Occipital lobe (tissue), 3 donors: ENCODE measurements at places on chromosomes 7 and 10.

DNA sequence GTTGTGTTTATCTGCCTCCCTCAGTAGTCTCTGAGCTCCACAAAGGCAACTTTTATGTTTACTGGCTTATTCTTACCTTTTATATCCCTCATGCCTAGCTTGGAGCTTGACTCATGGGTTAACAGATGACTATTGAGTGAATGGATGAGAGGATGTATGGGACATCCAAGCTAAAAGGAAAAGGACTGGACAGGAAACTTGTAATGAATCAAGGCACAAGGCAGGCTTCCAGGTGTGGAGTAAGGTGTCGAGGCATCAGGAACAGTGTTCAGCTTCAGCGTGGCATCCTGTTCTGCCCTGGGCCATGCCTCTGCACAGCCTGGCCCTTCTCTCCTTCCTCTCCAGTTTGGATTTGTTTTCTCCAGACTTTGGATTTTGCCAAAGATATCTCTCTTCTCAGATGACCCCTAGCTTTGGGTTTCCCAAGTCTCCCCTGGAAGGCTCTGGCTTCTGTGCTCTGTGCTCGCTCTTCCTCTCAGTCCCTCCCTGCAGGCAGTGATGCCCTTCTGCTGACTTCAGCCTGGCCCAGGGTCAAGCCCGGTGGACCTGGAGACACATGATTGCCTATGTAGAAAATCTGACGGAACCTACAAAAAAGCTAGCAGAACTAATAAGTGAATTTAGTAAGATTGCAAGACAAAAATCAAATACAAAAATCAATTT, 367.3 kb downstream of the CXCL12 start:
- DNase-seq = no peak

GRCh38 chr10:86652361-86653202, 1.8 kb upstream of the OPN4 start:
- no peak for DNase-seq

GRCh38 chr10:48237259-48238250, 36.9 kb downstream of the FRMPD2 start:
- no peak for DNase-seq

- no peak for DNase-seq
These were observed 13.4 kb downstream of the LRRC27 start for GRCh38 chr10:132345345-132345744.

DNA sequence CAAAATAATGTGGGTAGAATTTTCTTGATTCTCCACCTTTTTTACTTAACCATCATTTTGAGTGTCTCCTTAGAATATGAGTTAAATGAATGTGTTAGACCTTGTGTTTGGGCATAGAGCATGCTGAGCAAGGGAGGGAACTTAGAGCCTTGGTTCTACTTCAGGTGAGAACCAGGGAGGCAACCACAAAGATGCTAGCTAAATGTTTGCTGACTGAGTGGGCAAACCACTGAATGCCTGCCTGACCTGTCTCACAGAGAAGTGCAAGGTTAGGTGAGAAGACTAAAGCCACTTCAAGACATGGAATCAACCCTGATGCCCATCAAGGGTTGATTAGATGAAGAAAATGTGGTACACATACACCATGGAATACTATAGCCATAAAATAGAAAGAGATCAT, 242.6 kb upstream of the ZNF32 start:
- no peak for DNase-seq

DNA sequence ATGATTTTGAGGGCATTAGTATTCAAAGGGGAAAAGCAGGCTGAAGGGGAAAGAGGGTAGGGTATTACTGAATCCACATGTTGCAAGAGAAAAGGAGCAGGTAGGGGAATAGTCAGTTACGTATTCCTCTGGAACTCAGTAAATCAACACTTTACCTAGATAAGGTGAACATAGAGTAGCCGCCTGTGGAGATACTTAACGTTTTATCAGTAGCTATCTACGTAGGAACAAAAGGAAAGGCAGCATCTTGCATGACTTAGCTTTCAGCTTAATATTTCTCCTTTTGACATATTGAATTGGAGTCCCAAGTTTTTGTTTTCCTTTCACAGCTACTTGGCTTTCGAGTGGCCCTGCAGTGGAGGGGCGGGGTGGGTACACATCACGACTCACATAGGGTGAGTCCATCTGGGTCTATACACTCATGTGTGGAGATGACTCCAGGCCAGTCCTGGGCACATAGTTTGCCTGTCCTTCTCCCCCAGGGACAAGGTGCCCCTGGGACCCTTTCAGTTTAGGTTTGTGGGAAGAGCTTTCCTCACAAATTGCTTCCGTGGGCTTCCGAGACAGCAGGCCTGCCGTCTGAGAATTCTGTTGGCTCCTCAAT, 48.1 kb downstream of the CCNY start:
- no peak for DNase-seq

DNA sequence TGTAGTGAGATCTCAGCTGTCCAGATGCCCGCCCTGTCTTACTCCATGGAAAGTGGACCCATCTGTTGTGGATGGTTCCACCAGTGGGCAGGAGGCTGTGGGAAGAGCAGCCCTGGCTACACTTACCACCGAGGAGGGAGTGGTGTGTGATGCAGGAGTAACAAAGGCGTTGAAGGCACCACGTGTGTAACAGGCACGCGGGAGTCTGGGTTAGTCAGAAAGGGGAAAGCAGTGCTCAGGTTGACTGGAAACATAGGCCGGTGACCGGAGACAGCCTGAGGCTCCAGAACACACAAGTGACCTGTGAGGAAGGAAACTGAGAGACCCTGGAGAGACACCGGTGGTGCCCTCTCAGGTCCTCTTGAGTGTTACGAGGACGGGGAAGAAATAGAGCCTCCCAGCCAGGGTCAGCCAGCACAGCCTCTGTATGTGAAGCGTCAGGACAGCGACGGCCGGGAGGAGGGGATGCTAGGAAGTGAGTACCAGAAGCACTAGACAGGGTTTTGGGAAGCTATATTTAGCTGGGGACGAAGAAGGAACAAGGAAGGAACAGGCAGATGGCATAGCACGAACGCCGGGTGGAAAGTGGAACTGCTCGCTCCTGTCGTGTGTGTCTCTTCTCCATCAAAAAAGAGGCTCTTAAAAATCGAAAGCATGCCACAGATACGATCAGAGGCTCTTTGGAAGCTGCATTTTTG, 51.7 kb downstream of the DAGLB start:
- DNase-seq = peak; percentile 43

DNA sequence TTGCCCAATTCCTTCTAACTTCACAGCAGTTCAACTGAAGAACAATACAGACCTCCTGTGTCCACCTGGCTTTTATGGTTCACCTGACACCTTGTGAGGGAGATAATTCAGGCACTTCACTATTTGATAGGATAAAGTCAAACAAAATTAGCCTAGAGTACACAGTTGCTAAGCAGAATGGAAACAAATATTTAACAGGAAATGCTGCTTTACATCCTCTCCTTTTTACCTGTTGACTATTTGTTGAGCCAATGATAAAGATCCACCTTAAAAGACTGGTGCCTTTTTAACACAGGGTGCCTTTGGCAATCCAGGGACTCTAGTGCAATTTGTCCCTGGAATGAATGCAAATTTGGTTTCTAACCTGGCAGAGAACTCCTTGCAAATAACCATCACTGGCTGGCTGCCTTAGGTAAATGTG, 39.8 kb downstream of the ITPRID1 start:
- no peak for DNase-seq

- no peak for DNase-seq
These were observed 247.0 kb upstream of the HABP2 start for GRCh38 chr10:113305871-113306270.

- no peak for DNase-seq
These were observed 22.1 kb downstream of the TMEM106B start for GRCh38 chr7:12233175-12233574.

DNA sequence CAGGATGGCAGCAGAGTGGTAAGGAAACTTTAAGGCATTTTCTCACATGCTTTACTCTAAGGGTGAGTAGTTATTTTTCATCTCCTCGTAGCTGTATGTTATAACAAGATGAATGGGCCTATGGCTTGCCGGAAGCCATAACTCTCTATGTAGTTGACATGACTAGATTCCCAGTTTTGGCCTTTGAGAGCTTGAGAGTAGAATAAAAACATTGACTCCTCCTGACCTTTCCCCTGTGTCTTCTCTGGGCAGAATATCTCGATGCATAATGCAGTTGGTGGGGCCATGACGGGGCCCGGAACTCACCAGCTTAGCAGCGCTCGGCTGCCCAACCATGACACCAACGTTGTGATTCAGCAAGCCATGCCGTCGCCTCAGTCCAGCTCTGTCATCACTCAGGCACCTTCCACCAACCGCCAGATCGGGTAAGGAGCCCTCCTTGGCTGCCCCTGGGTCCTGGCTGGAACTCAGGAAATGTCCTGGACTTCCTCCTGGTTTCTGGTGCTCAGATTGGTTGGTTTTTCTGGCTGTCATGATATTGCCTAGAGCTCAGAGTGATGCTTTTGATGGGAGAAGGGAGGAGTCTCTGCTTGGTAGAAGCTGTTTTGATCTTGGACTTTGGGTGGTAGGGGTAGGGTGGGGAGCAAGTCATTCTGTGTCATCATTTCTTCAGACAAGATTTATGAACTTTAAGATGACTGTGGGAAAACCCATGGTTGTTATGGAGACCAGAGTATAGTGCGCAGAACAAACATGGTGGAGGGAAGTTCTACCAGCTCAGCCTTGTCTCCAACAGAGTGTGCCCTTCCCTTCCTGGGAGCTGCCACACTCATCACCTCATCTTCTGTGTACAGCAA, 158.0 kb downstream of the CREB5 start:
- no peak for DNase-seq

DNA sequence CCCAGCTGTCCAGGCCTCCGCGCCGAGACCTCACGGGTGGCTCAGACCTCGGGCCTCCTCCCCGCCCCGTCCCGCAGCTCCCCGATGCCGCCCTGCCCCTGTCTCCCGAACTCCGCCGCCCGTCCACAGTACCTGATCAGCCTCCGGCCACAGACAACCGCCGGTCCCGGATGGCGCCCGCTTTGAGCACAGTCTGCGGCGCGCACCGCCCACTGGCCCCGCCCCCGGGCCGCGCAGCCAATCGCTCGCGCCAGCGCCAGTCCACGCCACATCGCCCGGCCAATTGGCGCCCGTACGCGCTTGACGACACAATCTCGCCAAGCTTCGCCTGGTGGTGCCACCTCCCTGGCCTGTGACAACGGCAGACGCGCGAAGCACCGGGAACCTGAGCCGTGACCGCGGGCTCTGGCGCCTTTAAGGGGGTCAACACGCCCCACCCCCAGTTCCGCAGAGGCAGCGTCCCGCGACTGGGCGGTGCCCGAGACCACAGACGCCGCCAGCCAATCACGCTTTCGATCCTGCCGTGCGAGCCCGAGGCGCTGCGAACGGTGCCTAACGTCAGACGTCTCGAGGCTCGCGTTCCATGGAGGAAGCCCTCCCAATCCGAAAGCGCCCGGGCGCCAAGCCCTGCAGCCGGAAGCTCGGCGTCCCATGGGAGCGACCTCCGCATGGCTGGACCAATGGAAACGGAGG, at the start of gene IDI1:
Gene IDI1, minus strand, starts transcription at position 388 of the 693 bp plus-strand sequence. Its CDS starts 116 bp downstream, at position 272.
- DNase-seq = peak; percentile 100

GRCh38 chr7:107172276-107173032, 3.7 kb downstream of the HBP1 start:
- DNase-seq = no peak

DNA sequence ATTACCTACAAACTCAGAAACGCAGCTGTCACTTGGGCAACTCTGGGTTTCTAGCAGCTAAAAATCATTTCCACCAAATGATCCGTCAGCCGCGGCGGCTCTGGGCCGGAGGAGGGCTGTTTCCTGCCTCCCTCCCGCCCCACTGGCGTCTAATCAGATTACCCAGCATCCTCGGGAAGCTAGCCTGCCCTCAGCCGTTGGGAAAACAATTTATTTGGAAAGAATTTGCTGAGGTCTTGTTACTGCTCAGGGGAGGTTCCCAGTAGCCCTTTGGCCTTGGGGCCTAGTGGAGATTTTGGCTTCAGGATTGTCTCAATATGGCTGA, 65.0 kb upstream of the ADGRA1 start:
- DNase-seq = no peak

DNA sequence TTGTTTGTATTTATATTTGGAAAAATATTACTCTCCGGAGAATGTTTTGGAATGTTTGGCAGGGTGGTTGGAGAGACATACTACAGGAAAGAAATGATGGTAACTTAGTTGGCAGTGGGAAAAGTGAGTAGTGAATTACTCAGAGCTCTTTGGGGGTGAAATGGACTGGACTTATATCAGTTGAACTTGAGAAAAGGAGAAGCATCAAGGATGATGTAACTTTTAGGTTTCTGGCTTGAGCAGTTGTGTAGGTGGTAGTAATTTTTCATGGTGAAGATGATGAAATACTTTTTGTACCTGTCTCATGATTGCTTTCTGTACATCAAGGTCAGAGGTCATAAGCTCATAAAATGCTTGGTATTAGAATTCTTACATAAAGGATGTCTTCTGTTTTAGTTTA, 617.2 kb downstream of the AUTS2 start:
- no peak for DNase-seq
